ENCODE measurements at places on chromosomes 16 and 17.

- DNase-seq: no peak
Observed at GRCh38 chr16:56331915-56332314, 93.4 kb downstream of the AMFR start.

- no peak for DNase-seq
Observed at GRCh38 chr16:64857411-64857810, 264.5 kb downstream of the CDH11 start.

- no peak for DNase-seq
Observed at GRCh38 chr16:57446531-57447185, 527 bp downstream of the CIAPIN1 start.

- no peak for DNase-seq
Observed at GRCh38 chr16:67539691-67540635, 11.3 kb downstream of the RIPOR1 start.

DNA sequence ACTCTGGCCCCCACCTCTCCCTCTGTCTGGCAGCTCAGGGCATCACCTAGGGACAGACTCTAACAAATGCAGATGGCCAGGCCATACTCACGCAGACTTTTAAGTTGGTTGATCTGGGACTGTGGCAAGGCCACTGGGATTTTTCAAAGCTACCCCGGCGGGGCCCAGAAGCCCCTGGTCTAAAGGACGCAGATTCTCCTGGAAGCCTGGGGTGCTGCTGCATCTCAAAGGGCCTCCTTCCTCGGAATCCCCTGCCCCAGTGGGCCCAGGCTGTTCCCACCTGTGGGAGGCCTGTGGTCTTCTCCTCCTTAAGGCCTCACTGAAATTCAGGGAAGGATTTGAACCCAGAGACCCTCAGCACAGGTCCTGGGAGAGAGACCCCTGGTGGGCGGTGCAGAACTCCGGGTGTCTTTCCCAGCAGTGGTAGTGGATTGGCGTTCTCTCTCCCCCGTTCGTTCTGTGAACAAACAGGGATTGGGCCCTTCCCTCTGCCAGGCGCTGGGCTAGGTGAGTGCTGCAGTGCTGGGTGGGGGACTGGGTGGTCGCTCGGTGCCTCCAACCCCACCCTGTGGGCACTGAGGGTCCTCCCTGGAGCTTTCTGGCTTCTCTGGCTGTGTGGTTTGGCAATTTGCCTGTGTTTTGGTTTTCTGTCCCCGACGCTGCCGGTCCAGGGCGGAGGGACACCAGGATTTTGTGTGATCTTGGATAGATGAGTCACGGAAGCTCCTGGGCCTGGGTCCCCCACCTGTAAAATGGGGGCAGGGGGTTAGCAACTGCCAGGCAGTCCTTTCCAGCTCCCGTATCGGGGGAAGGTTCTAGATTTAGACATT is 160.5 kb upstream of the GSE1 start:
- DNase-seq: no peak

- no peak for DNase-seq
Observed at GRCh38 chr17:70100983-70101382, 26.0 kb downstream of the KCNJ16 start.

- DNase-seq: peak; percentile 94
Observed at GRCh38 chr16:57041182-57042156, 50.9 kb upstream of the CPNE2 start.

DNA sequence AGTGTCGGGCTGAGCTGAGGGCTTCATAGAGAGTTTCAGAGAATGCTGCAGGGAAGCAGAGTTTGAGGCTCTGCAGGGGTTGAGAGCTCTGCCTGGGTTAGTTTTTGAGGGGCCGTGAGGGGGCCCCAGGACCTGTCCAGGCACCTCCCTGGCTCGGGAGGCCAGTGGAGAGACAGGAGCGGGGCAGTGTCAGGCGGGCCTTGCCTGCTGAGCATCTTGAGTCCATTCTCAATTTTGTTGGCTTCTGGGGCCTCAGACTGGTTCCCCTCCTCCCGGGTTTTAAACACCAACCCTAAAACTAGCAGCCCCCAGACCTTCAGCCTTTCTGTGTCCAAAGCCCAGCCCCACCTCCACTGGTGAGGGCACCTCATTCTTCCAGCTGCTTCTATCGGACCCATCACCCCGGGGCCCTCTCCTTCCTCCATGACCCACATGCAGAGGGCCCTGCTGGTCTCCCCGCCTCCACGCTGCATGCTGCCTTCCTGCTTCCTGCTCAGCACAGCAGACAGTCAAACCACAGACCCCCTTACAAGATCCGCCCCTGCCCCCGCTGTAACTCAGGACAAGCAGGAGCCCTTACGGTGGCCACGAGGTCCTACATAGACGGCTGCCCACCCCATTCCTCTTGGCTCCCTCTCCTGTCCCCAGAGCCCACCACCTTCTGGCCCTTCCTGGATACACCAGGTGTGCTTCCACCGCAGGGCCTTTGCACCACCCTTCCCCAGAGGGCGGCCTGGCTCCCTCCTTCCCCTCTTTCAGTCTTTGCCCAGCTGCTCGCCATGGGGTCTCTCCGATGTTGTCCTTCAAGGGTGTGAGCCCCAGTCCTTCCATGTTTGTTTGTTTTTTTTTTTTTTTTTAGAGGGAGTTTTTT is 3.8 kb downstream of the RNF213 start:
- peak; percentile 82 for DNase-seq

- no peak for DNase-seq
Observed at GRCh38 chr17:78322858-78323455, 36.9 kb downstream of the SOCS3 start.

DNA sequence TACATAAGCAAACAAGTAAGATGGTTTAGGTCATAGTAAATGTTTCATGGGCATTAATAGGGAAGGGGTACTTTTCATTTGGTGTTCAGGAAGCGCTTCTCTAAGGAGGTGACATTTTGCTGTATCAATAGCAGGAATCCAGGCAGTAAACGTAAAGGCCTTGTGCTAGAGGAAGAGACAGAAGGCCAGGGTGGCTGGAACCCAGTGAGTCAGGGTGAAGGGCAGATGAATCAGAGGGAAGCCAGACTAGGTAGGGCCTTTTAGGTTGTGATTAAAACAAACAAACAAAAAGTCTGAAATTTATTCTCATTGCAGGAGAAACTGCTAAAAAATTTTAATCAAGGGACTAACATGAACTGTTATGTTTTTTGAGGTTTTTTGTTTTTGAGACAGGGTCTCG is 6.5 kb downstream of the BMERB1 start:
- no peak for DNase-seq

- DNase-seq: no peak
Observed at GRCh38 chr17:40915721-40916256, 21.7 kb downstream of the KRT23 start.

DNA sequence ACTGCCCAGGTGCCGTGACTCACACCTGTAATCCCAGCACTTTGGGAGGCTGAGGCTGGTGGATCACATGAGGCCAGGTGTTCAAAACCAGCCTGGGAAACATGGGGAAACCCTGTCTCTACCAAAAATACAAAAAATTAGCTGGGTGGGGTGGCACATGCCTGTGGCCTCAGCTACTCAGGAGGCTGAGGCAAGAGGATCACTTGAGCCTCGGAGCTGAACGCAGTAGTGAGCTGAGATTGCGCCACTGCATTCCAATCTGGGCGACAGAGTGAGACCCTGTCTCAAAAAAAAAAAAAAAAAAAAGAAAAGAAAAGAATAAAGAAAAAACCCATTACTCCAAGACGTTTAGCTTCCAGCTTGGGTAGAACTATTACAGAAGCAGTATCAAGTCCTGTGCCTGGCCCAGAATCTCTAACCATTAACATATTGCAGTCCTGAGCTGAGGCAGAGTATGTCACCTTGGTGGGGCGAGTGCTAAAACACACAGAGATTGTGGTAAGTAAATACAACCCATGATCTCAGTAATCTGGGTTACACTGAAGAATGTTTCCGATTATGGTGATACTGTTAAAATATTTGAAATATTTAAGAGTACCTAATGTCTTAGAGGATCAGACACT is 23.2 kb upstream of the CFAP20 start:
- DNase-seq: no peak

GRCh38 chr17:48148029-48148770 is 40.6 kb downstream of the SNX11 start:
- no peak for DNase-seq

- no peak for DNase-seq
Observed at GRCh38 chr16:21075252-21075651, 75.4 kb downstream of the DNAH3 start.

- no peak for DNase-seq
Observed at GRCh38 chr17:43723697-43724359, 34.8 kb downstream of the SOST start.

- DNase-seq: no peak
Observed at GRCh38 chr17:2844416-2844815, 48.2 kb downstream of the RAP1GAP2 start.

- DNase-seq: no peak
Observed at GRCh38 chr17:35774499-35774898, 13.8 kb downstream of the C17orf50 start.

DNA sequence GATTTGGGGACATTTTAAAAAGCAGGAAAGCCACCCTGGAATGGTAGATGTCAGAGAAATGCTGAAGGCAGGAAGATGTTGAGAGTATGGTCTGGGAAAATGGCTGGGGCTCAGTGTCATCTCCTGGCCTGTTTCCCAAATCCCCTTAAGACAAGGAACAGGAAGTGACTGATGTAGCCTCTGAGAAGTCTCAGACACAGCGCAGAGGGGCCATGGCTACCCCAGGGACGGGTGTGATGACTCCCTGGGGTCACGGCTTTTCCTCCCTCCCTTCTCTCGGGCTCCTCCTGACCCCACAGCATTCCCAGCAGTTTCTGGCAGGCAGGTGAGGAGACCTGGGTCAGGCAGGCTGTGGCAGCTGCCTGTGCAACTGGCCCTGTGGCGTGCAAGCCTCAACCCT is 45.4 kb downstream of the RAP1GAP2 start:
- DNase-seq: no peak

DNA sequence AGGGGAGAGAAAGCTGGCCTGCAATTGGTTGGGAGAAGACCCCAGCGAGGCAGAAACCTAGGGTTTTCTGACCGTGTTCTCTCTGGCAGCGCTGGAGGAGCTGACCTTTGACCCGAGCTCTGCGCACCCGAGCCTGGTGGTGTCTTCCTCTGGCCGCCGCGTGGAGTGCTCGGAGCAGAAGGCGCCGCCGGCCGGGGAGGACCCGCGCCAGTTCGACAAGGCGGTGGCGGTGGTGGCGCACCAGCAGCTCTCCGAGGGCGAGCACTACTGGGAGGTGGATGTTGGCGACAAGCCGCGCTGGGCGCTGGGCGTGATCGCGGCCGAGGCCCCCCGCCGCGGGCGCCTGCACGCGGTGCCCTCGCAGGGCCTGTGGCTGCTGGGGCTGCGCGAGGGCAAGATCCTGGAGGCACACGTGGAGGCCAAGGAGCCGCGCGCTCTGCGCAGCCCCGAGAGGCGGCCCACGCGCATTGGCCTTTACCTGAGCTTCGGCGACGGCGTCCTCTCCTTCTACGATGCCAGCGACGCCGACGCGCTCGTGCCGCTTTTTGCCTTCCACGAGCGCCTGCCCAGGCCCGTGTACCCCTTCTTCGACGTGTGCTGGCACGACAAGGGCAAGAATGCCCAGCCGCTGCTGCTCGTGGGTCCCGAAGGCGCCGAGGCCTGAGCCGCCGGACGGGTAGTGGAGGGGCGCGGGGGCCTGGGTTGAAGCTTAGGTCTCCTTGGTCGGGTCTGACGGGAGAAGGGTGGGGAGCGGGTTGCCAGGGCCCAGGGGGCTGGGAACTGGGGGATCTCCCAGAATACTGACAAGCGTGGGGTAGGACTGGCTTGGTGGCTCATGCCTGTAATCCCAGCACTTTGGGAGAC is 7.4 kb upstream of the PYDC1 start:
- DNase-seq: no peak

- DNase-seq: peak; percentile 82
Observed at GRCh38 chr16:55711959-55712876, 56.4 kb downstream of the SLC6A2 start.

- peak; percentile 76 for DNase-seq
Observed at GRCh38 chr16:28182183-28182582, 29.6 kb downstream of the XPO6 start.

DNA sequence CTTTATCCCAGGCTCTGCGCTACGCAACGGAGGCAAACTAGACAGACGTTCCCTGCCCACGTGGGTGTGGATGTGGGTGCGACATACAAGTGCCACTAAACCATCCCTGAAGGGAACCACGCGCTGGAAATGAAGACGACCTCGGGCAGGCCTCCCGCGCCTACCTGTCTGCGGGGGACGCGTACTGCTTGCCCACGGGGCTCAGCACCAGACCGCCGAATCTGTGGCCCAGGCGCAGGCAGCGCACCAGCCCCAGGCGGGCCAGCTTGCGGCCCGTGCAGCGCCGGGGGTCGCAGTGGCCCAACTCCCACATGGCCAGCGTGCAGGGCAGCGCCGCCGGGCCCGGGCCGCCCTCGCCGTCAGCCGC is 480 bp downstream of the TSR3 start:
- DNase-seq: no peak

GRCh38 chr17:64315032-64315490 is 52.0 kb upstream of the TEX2 start:
- no peak for DNase-seq

DNA sequence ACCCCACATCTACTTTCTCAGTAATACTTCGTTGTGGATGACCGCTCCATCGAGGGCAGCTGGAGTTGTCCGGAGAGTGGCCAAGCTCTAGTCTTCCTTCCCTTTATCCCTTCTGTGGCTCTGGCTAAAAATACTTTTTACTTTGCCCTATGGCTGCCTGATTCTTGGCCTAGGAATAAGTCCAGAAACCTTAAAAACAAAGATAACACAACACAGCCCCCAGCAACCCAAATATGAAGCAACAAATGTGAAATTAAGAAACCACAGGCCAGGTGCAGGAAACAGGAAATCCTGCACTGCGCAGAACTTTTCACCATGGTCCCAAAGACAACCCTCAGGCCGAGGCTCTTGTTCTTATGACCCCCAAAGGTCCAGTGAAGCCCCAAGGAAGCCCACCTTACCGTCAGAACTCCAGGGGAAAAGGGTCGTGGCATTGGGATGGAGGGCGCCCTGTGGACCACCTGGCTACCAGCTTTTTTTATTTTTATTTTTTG is 26.0 kb downstream of the TK2 start:
- peak; percentile 70 for DNase-seq

DNA sequence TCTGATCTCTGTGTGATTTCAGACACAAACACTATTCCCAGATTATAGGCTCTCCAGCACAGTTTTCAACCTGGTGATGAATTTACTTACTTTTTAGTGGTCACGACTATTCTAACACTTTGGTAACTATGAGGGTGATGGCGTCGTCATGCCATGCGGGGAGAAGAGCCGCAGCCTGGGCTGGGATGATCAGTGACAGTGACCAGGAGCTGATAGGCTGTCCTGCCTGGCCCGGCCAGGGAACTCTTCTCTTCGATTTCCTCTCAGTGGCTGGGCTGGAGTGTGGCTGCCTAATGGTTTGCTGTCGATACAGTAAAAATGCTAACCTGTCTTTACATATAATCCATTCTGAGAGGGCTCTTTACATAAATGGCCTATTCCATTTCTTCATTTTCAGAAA is 113.1 kb downstream of the IRX3 start:
- DNase-seq: no peak

- no peak for DNase-seq
Observed at GRCh38 chr17:60327134-60327900, 64.6 kb downstream of the USP32 start.
